Stimulated activated CD4-positive, alpha-beta T cell treated with anti-CD3 and anti-CD28 coated beads, Interleukin-4, amount 100 ng/mL, for 4 hours (primary cell): ENCODE measurements at places on chromosomes 13 and 19.

DNA sequence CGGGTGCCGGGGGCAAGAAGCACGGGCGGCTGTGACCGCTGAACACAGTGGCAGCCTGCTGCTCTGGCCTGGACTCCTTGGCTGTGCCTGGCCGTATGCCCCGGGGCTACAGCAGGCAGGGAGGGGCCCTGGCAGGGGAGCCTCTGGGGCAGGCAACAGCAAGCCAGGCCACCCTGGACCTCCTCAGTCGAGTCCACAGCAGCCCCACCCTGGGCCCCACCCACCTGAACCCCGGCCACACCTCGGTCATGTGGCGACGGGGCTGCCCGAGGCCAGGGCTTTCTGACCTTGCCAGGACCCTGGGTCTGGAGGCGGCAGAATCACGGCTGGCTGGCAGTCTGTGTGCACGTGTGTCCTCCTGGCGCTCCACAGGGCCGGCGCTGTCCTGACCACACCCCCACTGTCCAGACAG, 8.7 kb downstream of the CILP2 start:
- DNase-seq = no peak

DNA sequence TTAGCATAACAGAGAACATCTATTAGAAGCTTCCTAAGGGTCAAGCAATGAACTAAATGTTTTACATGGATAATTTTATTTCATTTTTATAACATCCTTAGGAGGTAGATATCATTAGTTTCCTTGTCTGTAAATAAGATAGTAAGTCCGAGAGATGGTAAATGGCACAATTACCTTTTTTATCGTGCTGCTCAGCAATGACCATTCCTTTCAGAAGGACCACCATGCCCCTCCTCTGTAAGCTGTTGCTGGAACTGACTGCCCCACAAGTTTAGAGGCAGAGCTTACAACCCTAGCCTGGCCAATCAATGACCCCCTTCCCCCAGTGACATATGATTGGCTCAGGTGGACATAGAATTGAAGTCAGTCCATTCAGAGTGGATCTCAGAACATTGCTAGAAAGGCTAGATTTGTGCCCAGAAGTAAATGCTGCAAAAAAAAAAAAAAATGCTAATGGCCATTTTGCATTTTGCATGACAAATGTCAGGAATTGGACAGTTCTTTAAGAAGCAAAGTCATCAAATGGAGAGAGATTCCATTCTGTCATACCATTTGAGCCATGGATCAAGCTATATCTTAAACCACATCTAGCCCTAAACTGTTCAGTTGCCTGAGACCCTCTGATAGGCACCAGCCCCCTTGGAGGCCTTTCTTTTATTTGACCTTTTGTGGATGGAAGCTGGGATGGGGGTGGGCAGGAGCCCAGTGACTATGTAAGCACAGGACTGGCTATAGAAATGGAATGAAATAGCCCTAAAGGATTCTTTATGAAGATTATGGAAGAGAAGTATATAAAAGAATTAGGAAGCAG, 668.3 kb downstream of the UQCRFS1 start:
- no peak for DNase-seq

DNA sequence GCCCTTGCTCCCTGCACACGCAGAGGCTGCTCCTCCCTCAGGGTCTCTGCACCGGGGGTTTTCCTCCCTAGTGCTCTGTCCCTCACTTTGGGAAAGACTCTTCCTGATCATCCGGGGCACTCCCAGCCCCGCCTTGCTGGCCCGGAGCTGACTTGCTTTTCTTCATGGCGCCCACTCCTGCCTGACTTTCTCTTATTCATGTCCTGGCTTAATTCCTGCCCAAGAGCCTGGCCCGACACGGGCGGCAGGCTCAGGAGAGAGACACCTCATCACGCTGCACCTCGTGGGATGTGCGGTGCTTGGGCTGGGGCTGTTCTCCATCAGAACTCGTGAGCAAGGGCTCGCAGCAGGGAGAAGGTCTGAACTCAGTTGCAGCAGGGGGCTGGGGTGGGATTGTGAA, 11.8 kb upstream of the PLA2G4C start:
- no peak for DNase-seq

GRCh38 chr13:77359171-77359570, 32.3 kb upstream of the MYCBP2 start:
- no peak for DNase-seq

DNA sequence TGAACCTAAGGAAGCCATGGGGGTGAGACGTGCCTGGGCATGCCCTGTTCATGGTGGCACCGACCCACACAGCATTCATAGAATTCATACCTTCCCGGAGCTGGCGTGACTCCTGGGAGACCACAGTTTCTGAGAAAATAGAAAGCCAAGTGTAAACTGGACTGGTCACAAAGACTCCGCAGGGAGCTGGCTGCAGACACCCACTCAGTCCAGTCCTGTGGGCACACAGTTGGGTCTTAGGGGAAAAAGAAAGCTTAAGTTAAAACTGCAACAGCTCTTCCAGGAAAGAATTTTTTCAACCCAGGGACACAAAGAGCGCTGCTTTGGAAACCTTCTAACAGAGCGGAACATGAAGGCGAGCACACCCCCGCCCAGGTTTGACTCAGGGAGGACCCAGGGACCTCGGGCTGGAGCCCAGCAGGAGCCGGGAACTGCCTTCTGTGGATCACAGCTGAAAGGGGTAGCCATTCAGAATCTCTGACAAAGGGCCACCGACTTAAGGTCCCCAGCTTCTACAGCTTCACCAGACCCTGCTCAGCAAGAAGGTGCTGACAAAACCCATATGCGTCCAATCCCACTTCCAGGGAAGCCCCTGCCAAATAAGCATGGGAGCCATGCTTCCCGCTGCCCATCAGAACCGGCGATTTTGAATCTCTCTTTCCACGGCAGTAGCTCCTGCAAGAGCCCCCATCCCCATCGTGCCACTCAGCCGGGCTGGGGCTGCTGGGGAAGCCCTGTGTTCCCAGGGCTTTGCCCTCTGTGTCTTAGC, 183.7 kb downstream of the COL4A1 start:
- DNase-seq = no peak

GRCh38 chr19:49802836-49803528, 10.1 kb downstream of the FUZ start:
- no peak for DNase-seq

DNA sequence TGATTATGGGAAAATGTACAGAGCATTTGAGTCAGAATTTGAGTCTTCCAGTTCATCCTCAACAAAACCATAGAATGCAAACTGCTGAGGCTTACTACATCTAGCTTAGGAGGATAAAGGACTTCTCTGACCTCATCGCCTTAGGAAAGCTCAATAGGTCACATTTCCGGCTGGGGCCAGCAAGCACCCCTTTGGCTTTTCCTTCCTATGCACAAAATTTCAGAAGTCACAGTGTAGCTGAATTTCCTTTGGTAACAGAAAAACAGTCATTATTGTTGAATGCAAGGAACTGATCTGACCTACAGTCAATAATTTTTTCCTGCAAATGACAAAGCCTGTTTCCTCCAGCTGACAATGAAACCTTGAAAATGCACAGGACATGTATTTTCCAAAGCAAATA, 32.8 kb upstream of the LRCH1 start:
- no peak for DNase-seq

GRCh38 chr13:75025956-75026355, 456.0 kb downstream of the TBC1D4 start:
- no peak for DNase-seq

GRCh38 chr13:102817907-102818306, 19.0 kb downstream of the BIVM start:
- no peak for DNase-seq

GRCh38 chr13:75896271-75896670, 260.1 kb downstream of the LMO7 start:
- DNase-seq = no peak

DNA sequence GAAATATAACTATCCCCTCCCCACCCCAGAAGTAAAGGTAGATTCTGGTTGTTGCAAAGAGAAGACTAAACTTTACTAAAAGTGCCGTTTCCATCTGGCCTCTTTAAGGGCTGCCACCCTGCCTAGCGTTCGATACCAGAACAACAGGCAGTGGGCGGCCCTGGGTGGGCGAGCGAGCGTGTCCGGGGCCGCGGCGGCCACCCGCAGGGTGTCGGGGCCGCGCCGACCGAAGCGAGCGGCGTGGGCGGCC, 2.6 kb downstream of the FGF9 start:
- peak; percentile 29 for DNase-seq
